Breast epithelium (tissue), 4 donors: ENCODE measurements at places on chromosomes 5 and 9. TPM values are rescaled to one million over a fixed set of nuclear protein-coding genes. Genes with fewer than 3 reads are reported as not detected.

Gene ECM2
- 13.8 TPM for total RNA-seq

Gene ICE1
- 33.1 TPM for total RNA-seq

Gene MZB1
- total RNA-seq, result 35.4 TPM

Gene IL7R
- 10.1 TPM for total RNA-seq

Gene ADAMTS6
- total RNA-seq, result 3.9 TPM
